ENCODE measurements at places on chromosomes 13 and 19.

DNA sequence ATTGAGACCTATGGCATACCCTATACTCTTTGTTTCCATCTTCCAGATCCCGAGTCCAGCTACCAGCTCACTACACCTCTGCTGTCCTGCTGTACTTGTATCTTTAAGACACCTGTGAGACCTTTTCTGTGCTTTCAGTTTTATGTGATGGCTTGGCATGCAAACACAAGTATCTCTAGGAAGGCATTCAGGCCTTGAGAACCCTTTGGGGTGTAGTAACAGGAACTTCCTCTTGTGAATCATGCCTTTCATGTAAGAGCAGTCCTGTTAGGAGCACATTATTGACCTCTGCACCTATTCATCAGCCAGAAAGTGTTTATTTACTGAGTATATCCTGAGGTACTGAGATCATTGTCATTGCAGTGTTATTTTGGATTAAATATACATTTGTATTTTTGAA lies 87.0 kb upstream of the HTR2A start:
- no peak for DNase-seq

GRCh38 chr19:18225355-18225701 lies 910 bp downstream of the PDE4C start:
- no peak for DNase-seq

GRCh38 chr19:375395-376110 lies 31.0 kb upstream of the MIER2 start:
- no peak for DNase-seq

GRCh38 chr13:39133781-39134180 lies 95.5 kb downstream of the NHLRC3 start:
- no peak for DNase-seq

DNA sequence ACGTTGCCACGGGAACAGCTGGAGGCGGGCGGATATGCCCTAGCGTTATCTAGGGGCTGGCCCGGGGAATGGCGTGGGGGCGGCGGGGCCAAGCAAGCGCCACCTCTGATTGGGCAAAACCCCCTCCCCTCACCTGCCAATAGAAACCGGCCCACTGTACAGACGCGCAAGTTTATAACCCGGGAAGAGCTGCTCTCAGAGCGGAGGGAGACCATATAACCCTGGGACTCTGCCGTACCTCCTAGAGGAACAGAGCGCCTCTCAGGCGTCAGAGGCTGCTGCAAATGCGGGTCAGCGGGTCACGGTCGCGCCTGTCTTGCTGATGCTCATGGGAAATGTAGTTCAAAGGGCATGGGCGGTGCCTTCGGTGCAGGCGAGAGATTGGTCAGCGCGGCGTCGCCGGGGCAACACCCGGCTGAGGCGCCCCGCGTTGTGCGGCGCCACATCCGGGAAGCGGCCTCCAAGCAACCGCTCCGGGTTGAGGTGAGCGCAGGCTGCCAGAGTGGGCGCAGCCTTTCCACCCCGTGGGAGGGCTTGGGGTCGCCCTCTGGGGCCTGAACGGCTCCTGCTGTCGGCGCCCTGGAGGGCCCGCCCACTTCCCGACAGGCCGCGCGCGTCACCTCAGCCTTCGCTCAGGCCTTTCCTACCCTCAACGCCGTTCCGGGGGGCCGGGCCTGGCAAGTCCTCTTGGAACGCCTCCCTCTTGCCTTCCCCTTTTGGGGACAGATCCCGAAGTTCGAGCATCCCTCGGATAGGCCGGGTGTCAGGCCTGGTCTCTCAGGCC lies at the start of gene ZNF446:
Gene ZNF446 (plus strand): TSS at position 639 of the 784 bp plus-strand sequence. CDS start 867 bp downstream, outside the sequence.
- DNase-seq = peak; percentile 97

- no peak for DNase-seq
Observed at GRCh38 chr19:10854350-10855089, 6.3 kb downstream of the C19orf38 start.

DNA sequence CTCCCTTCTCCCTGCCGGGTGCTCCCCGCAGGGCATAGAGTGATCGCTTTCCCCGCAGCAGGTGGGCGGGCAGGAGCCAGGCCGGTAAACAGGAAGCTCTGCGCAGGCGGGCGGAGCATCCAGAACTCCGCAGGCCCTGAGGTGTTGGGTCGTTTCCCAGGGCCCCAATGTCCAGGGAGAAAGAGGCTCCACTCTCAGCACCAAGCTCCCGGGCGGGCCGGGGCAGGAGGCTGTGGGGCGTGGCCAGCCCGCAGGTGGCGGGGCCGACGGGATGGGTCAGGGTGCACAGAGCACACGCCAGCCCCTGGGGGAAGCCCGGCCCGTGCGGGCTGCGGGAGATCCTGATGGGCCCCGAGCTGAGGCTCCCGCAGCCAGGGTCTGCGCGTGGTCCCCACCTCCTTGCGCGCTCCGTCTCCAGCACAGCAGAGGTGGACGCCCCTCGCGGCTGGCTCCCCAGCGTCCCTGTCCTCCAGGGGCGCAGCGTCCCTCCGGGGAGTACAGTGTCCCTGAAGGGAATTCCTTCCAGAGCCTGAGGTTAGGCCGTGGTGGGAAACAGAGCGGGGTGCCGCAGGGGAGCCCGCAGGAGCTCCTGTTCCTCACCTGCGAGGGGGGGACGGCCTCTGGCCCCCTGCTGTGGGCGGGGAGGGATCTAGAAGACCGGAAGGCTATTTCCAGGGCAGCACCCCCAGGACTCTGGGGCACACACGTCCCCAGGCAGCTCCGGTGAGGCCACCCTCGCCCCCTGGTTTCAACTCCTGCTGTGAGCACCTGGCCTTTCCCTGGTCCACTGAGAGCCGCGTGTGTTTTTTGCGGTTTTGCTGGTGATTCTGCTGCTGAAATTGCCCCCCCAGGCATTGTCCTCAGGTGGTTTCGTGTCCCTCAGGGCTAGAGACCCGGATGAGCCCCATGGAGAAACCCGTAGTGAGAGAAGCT lies 12.2 kb downstream of the PIP5K1C start:
- DNase-seq = no peak

DNA sequence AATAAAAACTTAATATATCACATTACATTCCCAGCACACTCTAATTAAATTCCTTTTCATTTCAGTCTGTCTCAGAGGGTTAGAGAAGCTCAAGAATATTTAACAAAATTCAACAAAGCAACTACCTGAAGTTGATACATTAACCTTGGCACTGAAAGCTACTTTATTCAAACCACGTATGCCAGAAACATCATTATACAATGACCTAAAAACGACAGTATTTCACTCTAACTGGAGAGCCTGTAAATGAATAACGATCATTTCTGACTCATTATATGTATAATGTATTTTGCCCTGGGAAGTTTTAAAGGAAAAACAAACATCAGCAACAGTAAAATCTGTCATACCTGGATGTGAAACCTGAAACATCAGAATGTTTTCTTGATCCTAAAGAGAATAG lies 270.1 kb downstream of the SLITRK5 start:
- no peak for DNase-seq

DNA sequence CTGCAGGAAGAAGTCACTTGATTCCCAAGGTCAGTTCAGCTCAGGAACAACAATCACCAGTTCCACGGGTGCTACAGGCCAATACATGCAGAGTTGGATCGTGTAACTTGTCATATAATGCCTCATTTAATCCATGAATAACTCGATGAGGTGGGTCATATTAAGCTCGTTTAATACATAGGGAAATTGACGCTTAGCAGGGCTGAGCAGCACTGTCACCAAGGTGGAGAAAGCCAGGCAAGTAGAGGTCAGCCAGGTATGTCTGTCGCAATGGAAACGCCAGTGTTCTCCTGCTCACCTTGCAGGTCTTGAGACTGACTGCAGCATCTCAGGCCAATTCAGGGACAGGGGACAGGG lies 52.3 kb downstream of the CCDC70 start:
- DNase-seq = no peak

Measured in midbrain (tissue), 1 donor.